ENCODE measurements at places on chromosomes 5 and 9.

DNA sequence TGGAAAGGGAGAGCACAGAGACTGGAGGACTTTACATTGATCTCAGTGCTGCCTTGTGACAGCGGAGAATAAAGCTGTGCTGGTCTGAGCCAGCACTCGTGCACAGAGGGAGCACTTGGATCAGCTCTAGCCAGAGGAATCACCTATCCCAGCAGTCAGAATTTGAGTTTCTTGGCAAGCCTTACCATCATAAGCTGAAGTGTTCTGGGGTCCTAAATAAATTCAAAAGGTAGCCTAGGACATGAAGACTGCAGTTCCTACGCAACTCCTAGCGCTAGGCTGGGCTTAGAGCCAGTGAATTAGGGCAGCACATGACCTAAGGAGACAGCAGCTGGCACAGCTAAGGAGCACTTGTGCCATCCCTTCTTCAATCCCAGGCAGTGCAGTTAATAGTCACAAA lies 119.5 kb downstream of the HMHB1 start:
- no peak for DNase-seq

DNA sequence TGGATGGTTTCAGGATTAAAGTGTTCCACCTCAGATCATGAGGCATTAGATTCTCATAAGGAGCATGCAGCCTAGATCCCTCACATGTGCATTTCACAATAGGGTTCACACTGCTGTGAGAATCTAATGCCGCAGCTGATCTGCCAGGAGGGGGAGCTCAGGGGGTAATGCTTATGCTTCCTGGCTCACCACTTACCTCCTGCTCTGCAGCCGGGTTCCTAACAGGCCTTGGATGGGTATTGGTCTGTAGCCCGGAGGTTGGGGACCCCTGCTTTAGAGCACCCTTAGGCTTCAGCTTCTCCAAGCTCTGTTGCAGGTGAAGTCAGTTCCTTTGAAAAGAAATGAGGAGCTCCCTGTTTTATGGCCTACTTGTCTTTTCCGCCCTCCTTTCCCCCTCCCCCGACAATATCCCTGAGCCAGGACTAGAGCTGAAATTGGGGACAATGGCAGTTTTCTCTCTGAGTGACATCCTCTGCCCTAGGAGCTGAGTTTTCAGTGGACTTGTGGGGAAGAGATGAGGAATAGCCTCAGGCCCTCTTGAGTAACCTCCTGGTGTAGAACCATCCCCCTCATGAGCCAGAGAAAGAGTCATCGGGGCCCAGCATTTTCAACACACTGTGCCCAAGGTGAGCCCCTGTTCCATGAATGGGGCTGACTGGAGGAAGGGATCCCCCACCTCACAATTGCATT lies 16.2 kb upstream of the MAT2B start:
- DNase-seq: no peak

DNA sequence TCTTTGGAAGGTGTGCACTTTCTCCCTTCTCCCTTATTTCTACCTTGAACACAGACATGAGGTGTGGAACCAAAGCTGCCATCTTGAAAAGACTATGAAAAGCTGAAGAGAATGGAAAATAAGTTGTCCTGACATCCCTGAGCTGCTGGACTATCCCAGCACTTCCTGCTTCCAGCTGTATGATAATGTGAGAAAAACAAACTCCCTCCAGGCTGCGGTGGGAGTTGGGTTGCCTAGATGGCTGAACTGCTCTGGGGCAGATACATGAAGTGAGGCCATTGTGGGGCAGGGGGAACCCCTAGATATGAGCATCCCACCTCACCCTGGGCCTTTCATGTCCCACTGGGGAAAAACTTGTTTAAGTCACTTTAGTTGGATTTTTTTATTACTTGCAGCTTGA lies 82.4 kb downstream of the BOD1 start:
- DNase-seq: no peak

DNA sequence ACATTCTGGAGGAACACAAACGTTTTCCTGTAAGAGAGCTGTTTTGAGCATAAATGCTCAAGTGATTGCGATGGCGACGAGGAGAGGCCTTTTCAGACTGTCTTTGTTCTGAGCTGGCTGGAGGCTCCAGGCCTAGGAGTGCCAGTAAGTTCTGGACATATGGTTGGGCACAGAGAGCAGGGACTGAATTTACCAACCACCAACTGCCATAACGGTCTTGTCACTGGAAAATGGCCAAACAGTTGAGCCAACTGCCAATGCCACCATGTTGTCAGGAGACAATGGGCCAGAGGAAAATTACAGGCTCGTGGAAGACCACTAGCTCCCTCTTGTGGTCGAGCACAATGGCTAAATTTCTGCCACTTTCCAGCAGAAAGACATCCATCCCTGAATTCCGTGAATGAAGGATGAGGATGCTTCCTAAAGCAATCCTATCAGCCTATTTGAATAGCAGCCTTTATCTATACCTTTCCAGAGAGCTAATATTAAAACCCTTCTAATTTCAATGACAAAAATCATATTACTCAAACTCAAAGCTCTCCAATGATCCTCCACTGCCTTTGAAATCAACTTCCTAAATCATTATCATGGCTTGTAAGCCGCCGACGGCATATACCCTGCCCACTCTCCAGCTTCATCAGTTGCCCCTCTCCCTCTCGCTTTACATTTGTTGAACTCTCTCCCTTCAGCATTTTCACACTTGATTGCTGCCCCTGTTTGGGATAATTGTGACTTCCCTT lies 66.9 kb upstream of the GLIS3 start:
- peak; percentile 23 for DNase-seq

GRCh38 chr5:43275391-43275790 lies 37.8 kb downstream of the HMGCS1 start:
- DNase-seq: no peak

GRCh38 chr5:61207884-61208283 lies 45.6 kb upstream of the SMIM15 start:
- no peak for DNase-seq

- DNase-seq: no peak
Measured at GRCh38 chr5:5364932-5365331, 57.5 kb upstream of the ICE1 start.

DNA sequence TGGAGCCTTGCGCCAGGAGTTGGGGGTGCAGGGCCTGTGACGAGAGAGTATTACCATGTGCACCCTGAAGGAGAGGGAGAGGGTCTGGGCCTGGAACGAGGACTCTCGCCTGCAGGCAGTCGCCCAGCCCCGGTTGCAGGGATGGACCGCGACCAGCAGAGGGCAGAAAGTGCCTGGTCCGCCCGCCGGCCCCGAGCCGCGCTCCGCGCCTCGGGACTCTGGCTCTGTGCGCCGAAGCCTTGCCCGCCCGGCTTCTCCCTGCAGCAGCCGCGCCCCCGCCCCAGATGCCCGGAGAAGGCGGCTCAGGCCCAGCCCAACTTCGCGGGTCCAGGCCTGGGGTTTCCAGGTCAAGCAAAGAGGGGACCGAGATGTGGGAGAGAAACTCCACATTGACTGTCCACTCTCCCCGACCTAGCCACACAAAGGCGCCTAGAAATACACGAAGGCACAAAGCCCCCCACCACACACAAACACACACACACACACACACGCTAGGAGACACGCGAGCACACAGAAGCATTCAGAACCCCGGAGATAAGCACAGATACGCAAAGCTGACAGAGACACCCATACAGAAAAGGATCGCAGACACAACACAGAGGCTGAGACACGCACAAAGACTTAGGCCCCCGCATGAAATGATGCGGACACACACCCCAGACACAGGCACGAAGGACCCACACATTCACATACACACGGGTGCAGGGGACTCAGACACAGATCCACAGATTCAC lies 2.0 kb upstream of the LMX1B start:
- peak; percentile 78 for DNase-seq

DNA sequence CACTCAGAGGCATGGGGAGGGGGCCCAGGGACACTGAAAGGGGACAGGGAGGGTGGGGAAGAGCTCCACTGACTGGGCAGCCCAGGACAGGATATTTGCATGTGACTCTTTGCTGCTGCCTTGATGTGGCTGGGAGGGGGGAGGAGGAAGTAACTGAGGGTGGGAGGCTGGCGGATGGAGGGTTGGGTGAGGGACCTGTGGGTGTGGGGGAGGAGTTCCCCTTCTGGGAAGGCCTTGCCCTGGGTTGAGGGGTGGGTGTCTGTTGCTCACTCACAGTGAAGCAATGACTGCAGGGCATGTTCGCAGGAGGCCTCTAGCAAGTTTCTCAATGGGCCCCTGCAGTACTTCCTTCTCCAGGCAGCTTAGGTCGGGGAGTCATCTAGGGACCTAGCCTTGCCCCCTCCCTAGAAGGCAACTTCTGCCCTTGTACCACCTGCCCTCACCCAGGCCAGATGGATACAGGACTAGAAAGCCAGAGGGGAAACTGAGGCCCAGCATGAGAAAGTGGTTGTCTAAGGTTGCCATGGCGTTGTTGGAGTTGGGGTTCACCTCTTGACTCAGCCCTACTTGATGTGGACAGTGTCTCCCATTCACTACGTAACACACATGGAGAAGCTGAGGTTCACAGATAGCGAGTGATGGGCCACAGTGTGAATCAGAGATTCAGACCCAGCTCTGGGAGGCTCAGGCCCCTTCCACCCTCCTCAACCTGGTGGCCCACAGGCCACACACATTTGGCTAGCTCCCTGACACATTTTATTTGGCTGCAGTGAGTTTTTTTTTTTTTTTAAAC lies 3.0 kb downstream of the GRK6 start:
- peak; percentile 83 for DNase-seq

DNA sequence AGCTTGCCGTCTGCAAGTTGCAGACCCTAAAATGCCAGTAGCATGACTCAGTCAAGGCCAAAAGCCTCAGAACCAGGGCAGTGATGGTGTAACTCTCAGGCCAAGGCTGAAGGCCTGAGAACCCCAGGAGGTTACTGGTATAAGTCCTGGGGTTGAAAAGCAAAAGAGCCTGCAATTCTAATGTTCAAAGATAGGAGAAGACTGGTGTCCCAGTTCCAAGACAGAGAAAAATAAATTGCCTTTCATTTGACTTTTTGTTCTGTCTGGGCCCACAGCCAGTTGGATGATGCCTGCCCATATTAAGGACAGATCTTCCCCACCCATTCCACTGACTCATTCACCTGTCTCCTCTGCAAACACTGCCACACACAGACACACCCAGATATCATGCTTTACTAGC lies 673.2 kb downstream of the CDH18 start:
- DNase-seq: no peak

- no peak for DNase-seq
Measured at GRCh38 chr9:121505903-121506735, 6.5 kb upstream of the GGTA1 start.

- DNase-seq: no peak
Measured at GRCh38 chr9:14690948-14691730, 2.1 kb downstream of the ZDHHC21 start.

- DNase-seq: no peak
Measured at GRCh38 chr9:34114436-34114835, 12.1 kb downstream of the DCAF12 start.

- DNase-seq: peak; percentile 22
Measured at GRCh38 chr9:306907-307306, 92.2 kb downstream of the DOCK8 start.

DNA sequence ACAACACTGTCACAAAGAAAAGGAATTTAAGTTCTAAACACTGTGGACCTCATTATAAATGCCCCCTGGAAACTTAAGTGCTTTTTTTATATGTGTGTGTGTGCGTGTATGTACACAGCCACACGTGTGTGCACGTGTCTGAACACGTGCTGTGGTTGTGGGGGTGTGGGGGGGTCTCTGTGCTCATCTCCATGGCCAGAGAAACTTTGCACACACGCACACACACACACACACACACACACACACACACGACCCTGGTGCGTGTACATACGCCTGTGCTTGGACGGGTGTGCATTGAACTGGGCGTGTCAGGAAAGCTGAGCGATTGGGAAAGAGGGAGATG lies 27.9 kb downstream of the AMBP start:
- DNase-seq: no peak

DNA sequence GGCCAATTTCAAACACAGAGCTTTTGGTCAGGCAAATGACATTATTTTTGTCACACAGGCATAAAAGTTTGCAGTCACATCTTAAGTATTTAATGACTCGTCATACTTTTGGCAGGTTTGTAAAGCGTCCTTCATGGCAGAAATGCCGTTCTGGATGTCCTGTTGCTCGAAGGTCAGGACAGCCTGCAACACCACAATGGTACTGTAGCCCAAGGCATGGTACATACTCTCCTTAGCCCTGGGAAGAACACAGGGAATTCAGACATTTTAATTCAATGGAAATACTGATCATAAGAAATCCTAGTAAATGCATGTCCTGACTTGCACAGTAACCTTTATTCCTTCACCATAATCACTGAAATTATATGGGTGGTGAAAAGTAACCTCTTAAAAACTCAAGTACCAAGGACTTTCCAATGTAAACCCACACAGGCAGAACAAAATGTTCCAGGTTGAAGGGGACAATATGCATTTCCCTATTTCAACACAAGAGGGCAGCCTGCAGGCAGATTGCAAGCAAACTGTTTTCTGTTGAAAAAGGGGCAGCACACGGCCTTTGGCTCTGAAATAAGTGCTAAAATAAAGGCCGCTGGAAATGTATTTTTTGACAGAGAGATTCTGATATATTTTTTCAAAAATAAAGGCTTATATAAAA lies 95.7 kb downstream of the TTC39B start:
- DNase-seq: peak; percentile 27

GRCh38 chr9:83584995-83585394 lies 37.9 kb upstream of the IDNK start:
- no peak for DNase-seq

DNA sequence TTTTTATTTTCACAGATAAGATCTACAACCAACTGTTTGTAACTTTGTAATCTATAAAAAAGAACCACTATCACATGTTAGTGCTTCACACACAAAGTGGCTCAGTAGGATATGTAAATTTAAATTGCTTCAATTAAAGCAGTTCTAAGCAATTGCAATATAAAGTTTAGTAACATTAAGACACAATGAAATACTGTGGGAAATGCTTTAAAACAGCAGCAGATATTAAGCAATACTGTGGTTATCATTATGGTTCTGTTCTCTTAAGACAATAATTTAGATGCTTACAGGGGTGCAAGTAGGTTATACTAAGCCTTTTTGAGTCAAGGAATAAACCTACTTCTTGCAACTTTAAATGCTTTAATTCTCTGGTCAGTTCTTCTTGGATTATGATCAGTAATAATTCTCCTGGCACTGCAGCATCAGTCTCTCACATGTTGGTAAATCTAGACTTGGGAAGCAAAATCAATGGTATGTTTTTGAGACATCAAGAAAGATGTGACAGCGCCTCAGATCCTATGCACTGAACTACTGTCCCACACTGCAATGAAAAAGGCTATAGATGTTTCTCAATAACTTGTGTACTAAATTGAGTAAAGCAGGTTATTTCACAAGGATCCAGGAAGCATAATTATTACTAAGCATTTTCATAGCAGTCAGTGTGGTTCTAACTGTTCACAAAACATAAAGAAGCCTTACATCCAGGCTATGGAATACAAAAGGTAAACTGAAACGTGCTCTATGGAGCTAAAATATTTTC lies 338.7 kb upstream of the PDE4D start:
- DNase-seq: no peak

GRCh38 chr5:122639864-122640263 lies 135.0 kb upstream of the SNX2 start:
- no peak for DNase-seq

DNA sequence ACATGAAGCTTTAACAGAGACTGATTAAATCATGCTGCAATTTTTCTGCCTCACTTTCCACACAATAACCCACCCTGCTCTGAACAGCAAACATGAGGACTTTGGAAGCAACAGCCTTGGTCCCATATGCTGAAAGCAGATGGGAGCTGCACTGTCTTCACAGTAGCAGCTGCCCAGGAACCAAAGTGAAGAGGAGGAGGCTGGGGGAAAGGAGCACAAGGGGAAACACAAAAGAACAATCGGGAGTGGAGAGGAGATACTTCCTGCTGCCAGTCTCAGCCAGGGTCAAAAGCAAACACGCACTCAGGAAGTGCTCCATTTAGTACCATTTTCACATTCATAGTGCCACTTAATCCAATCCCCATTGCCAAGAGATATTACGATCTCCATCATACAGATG lies 183.3 kb upstream of the PUM3 start:
- no peak for DNase-seq

Measured in activated T-cell treated with anti-CD3 and anti-CD28 coated beads for 48 hours (primary cell).